Activated CD8-positive, alpha-beta T cell treated with anti-CD3 and anti-CD28 coated beads for 36 hours (primary cell): ENCODE measurements at places on chromosomes 1 and 21. TPM values are rescaled to one million over a fixed set of nuclear protein-coding genes. Genes with fewer than 3 reads are reported as not detected.

Gene GPR157
- 4.7 TPM for total RNA-seq

Gene MYOG
- not detected for total RNA-seq

Gene S100A7A
- not detected for total RNA-seq

Gene GPR37L1
- total RNA-seq: not detected

Gene ADORA3
- not detected for total RNA-seq

Gene MNDA
- total RNA-seq: not detected

Gene MGST3
- total RNA-seq: 23.8 TPM

Gene RIMKLA
- 10.3 TPM for total RNA-seq

Gene KRTAP19-1
- total RNA-seq: not detected

Gene C8A
- total RNA-seq: not detected

Gene BSND
- not detected for total RNA-seq
